Common myeloid progenitor, CD34-positive (primary cell): ENCODE measurements at places on chromosomes 1 and 21.

DNA sequence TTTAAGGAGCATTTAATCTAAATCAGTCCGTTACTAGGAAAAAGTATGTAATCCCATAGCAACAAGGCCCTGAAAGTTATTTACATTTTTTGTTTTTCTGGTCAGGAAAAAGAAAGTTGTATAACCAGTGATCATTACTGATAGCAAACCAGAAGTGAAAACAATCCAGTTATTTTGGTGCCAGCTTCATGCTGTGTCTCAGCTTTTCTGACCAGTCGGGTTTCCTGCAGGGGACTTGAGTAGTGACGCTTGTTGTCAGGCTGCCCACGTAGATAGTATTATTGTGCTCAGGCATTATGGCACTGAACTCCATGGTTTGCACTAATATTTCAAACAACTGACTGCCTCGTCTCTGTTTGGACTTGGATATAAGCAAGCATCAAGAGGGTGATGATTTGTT lies 55.2 kb downstream of the SASS6 start:
- peak; percentile 6 for DNase-seq
- H3K27me3 ChIP-seq: no peaks in the 10 kb centered on the region
- no peak overlapping the region for H3K4me3 ChIP-seq
- H3K4me1 ChIP-seq: peaks cover 3% of the 10 kb centered on the region
- H3K27ac ChIP-seq: peak overlapping the region; percentile 36

- no peak for DNase-seq
- no peak overlapping the region for H3K4me3 ChIP-seq
- no peak overlapping the region for H3K27ac ChIP-seq
- H3K36me3 ChIP-seq: no peaks in the 10 kb centered on the region
These were observed 39.4 kb upstream of the MACF1 start for GRCh38 chr1:39165049-39165448.

- H3K4me3 ChIP-seq: no peak overlapping the region
- no peak for DNase-seq
- H3K4me1 ChIP-seq: peaks cover 2% of the 10 kb centered on the region
- H3K27me3 ChIP-seq: no peaks in the 10 kb centered on the region
These were observed 20.2 kb downstream of the NUAK2 start for GRCh38 chr1:205301205-205301821.

DNA sequence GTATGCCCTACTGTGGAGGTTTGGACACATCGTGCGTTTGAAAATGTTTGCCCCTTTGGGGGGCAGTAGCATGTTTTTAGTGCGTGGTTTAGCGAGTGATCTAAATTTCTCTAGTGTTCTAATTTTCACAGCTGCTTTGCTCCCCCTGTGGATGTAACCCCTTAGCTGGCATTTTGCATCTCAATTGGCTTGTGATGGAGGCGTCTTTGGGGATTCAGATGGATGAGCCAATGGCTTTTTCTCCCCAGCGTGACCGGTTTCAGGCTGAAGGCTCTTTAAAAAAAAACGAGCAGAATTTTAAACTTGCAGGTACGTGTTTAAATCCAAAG lies 836 bp downstream of the CDC7 start:
- DNase-seq: no peak
- peak overlapping the region; percentile 88 for H3K4me3 ChIP-seq
- H3K27me3 ChIP-seq: no peaks in the 10 kb centered on the region
- H3K27ac ChIP-seq: peak overlapping the region; percentile 80
- H3K36me3 ChIP-seq: no peaks in the 10 kb centered on the region
- peaks cover 17% of the 10 kb centered on the region for H3K4me1 ChIP-seq

DNA sequence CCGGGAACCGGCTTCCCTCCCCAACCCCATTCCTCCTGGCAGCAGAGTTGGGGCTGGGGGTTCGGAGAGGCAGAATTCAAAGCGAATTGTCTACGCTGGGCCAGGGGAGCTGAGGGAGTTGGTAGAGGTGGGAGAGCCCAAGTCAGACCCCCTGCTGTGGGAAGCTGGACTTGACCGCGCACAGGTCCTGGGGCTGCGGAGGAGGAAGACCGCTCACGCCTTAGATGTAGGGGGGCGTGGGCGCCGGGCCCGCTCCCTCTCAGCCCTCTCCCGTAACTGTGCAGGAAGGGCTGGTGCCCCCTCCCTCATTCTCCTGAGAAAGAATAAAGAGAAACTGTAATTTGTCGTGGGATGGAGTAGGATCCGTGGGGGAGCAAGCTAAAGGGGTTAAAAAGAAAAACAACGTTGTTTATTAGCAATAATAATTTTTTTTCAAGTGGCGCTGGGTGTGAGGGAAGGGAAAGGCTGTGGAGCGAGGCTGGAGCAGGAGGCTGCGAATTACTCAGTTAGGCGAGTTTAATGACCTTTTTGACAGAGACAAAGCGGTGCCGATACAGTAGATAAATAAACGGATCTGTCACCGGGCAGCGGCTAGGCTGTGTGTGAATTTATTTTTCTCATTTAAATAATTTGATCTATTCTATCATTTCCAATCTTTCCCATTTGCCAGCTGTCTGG lies 838 bp upstream of the GRIK3 start:
- no peak for DNase-seq
- H3K4me1 ChIP-seq: peaks cover 4% of the 10 kb centered on the region
- H3K27ac ChIP-seq: no peak overlapping the region
- no peaks in the 10 kb centered on the region for H3K36me3 ChIP-seq
- H3K27me3 ChIP-seq: peaks cover 14% of the 10 kb centered on the region

- H3K36me3 ChIP-seq: no peaks in the 10 kb centered on the region
- H3K4me1 ChIP-seq: peaks cover 28% of the 10 kb centered on the region
- no peaks in the 10 kb centered on the region for H3K27me3 ChIP-seq
These were observed 221.9 kb downstream of the TNR start for GRCh38 chr1:175521249-175522040.

GRCh38 chr1:88327391-88328267 lies 356.4 kb upstream of the PKN2 start:
- H3K4me3 ChIP-seq: no peak overlapping the region
- no peaks in the 10 kb centered on the region for H3K36me3 ChIP-seq
- no peak overlapping the region for H3K27ac ChIP-seq
- H3K27me3 ChIP-seq: no peaks in the 10 kb centered on the region

GRCh38 chr1:38076038-38076437 lies 29.4 kb upstream of the POU3F1 start:
- no peak overlapping the region for H3K27ac ChIP-seq
- DNase-seq: peak; percentile 43
- H3K4me1 ChIP-seq: no peaks in the 10 kb centered on the region
- peaks cover 1% of the 10 kb centered on the region for H3K27me3 ChIP-seq
- H3K36me3 ChIP-seq: no peaks in the 10 kb centered on the region

GRCh38 chr1:225844236-225845061 lies 34.5 kb downstream of the EPHX1 start:
- peaks cover 13% of the 10 kb centered on the region for H3K36me3 ChIP-seq
- H3K4me3 ChIP-seq: no peak overlapping the region
- no peaks in the 10 kb centered on the region for H3K4me1 ChIP-seq
- DNase-seq: no peak

- H3K36me3 ChIP-seq: no peaks in the 10 kb centered on the region
- peak; percentile 78 for DNase-seq
- H3K27ac ChIP-seq: no peak overlapping the region
These were observed 20.7 kb upstream of the CYP2J2 start for GRCh38 chr1:59947047-59947938.

DNA sequence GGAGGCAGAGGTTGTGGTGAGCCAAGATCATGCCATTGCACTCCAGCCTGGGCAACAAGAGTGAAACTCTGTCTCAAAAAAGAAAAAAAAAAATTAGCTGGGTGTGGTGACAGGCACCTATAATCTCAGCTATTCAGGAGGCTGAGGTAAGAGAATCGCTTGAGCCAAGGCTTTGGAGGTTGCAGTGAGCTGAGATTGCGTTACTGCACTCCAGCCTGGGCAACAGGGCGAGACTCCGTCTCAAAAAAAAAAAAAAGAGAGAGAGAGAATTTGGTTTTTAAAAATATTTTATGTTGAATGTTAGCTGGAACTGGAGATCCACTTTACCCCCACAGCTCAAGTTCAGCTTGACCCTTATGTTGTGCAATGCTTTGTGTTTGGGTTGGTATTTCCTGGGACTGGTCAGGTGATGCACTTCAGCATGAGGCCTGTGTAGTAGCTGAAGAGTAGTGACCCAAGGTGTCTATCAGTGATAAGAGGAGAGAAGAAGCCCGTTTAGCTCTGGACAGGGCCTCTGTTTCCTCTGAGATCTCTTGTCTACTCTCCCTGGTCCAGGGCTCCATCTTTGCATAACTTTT lies 36.8 kb upstream of the MACF1 start:
- no peaks in the 10 kb centered on the region for H3K4me1 ChIP-seq
- no peaks in the 10 kb centered on the region for H3K27me3 ChIP-seq
- H3K4me3 ChIP-seq: no peak overlapping the region

DNA sequence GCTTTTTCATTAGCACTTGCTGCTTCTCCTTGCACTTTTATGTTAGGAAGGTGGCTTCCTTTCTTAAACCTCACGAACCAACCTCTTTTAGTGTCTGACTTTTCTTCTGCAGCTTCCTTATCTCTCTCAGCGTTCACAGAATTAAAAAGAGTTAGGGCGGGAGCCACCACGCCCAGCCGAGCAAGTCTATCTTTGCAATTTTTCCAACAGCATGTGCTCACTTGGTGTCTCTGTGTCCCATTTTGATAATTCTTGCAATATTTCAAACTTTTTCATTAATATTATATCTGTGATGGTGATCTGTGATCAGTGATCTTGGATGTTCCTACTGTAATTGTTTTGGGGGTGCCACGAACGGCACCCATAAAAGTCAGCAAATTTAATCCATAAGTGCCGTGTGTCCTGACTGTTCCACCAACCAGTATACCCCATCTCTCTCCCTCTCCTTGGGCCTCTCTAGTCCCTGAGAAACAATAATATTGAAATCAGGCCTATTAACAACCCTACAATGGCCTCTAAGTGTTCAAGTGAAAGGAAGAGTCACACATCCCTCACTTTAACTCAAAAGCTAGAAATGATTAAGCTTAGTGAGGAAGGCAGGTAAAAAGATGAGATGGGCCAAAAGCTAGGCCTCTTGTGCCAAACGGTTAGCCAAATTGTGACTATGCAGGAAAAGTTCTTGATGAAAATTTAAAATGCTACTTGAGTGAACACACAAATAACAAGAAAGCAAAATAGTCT lies 15.9 kb upstream of the ITPKB start:
- H3K4me1 ChIP-seq: no peaks in the 10 kb centered on the region
- H3K36me3 ChIP-seq: no peaks in the 10 kb centered on the region
- peak; percentile 13 for DNase-seq
- no peak overlapping the region for H3K4me3 ChIP-seq
- no peaks in the 10 kb centered on the region for H3K27me3 ChIP-seq
- H3K27ac ChIP-seq: no peak overlapping the region

DNA sequence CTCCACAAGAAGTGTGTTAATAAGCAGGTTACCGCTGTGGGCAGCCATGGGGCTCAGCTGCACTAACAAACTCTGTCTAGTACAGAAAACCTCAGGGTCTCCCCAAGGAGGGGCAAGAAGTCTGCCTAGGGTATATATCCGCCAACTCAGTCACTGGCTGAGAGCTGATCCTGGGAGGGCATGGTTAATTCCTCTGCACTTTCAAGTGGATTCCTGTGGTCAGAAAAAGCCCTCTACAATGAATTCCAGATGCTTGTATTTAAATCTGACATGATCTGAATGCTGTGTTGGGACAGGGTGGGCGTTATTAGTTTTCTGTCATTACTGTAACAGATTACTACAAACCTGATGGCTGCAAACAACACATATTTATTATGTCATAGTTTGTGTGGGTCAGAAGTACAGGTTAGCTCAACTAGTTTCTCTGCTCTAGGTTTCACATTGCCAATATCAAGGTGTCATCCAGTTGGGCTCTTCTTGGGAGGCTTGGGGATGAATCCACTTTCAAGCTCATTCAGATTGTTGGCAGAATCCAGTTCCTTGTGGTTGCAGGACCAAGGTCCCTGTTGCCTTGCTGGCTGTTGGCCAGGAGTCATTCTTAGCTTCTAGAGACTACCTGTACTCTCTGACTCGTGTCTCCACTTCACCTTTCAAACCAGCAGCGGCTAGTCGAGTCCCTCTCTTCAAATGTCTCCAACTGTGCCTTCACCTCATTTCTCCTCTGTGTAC lies 8.0 kb upstream of the SELE start:
- H3K4me3 ChIP-seq: no peak overlapping the region
- H3K4me1 ChIP-seq: no peaks in the 10 kb centered on the region
- H3K36me3 ChIP-seq: no peaks in the 10 kb centered on the region
- H3K27ac ChIP-seq: no peak overlapping the region
- no peak for DNase-seq
- no peaks in the 10 kb centered on the region for H3K27me3 ChIP-seq

DNA sequence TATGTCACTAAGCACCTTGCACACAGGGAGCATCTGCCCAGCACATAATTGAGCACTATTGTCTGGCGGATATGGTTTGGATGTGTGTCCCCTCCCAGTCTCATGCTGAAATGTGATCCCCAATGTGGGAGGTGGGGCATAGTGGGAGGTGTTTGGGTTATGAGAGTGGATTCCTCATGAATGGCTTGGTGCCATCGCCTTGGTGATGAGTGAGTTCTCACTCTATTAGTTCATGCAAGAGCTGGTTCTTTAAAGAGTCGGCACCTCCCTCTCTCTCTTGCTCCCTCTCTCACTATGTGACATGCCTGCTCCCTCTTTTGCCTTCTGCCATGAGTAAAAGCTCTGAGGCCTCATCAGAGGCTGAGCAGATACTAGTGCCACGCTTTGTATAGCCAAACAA lies 9.5 kb downstream of the CTSK start:
- no peak overlapping the region for H3K4me3 ChIP-seq
- peaks cover 3% of the 10 kb centered on the region for H3K36me3 ChIP-seq
- DNase-seq: no peak
- no peaks in the 10 kb centered on the region for H3K27me3 ChIP-seq

- no peak for DNase-seq
- no peak overlapping the region for H3K27ac ChIP-seq
- H3K27me3 ChIP-seq: no peaks in the 10 kb centered on the region
- H3K4me1 ChIP-seq: no peaks in the 10 kb centered on the region
- no peak overlapping the region for H3K4me3 ChIP-seq
- no peaks in the 10 kb centered on the region for H3K36me3 ChIP-seq
These were observed 173.4 kb downstream of the HUNK start for GRCh38 chr21:32046191-32046590.
